Breast epithelium (tissue), 4 donors: ENCODE measurements at places on chromosomes 1 and 21. TPM values are rescaled to one million over a fixed set of nuclear protein-coding genes. Genes with fewer than 3 reads are reported as not detected.

GRCh38 chr1:156922986-156923669 is 2.7 kb downstream of the LRRC71 start:
- peak overlapping the region; percentile 42 for H3K4me3 ChIP-seq
- H3K4me1 ChIP-seq, result peaks cover 11% of the 10 kb centered on the region
- no peaks in the 10 kb centered on the region for H3K36me3 ChIP-seq

The LCE6A gene
- total RNA-seq, result not detected

DNA sequence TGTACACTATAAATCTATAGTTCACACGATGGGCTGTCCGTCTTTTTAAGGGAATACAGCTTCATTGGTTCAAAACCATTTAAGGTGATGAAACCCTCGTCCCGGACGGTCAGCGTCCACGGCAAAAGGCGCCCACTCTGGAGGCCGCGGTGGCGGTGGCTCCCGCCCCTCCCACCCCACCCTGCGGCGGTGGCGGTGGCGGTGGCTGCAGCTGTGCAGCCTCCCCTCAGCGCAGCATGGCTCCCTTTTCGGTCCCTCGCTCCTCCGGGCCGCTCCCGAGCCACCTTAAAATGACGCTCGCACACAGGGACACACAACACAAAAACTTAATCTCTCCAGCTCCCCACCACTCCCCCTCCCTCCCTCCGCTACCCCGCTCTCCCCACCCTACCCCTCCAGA is 69.1 kb downstream of the WLS start:
- DNase-seq, result no peak
- no peak overlapping the region for H3K27ac ChIP-seq
- no peaks in the 10 kb centered on the region for H3K4me1 ChIP-seq
- H3K4me3 ChIP-seq, result no peak overlapping the region
- no peaks in the 10 kb centered on the region for H3K36me3 ChIP-seq
- H3K27me3 ChIP-seq, result no peaks in the 10 kb centered on the region

The HMGCL gene
- 31.7 TPM for total RNA-seq

The LCE2B gene
- total RNA-seq, result not detected
